ENCODE measurements at places on chromosomes 12 and 14. TPM values are rescaled to one million over a fixed set of nuclear protein-coding genes. Genes with fewer than 3 reads are reported as not detected.

The ACSM4 gene
- not detected for total RNA-seq

The CLEC4E gene
- 3.3 TPM for total RNA-seq

The IL31 gene
- not detected for total RNA-seq

The OLR1 gene
- 2.3 TPM for total RNA-seq

The MANSC4 gene
- total RNA-seq: not detected

The KLRG1 gene
- 165 TPM for total RNA-seq

The RERGL gene
- not detected for total RNA-seq

The MUCL1 gene
- not detected for total RNA-seq

The KCNH3 gene
- total RNA-seq: 1.2 TPM

DNA sequence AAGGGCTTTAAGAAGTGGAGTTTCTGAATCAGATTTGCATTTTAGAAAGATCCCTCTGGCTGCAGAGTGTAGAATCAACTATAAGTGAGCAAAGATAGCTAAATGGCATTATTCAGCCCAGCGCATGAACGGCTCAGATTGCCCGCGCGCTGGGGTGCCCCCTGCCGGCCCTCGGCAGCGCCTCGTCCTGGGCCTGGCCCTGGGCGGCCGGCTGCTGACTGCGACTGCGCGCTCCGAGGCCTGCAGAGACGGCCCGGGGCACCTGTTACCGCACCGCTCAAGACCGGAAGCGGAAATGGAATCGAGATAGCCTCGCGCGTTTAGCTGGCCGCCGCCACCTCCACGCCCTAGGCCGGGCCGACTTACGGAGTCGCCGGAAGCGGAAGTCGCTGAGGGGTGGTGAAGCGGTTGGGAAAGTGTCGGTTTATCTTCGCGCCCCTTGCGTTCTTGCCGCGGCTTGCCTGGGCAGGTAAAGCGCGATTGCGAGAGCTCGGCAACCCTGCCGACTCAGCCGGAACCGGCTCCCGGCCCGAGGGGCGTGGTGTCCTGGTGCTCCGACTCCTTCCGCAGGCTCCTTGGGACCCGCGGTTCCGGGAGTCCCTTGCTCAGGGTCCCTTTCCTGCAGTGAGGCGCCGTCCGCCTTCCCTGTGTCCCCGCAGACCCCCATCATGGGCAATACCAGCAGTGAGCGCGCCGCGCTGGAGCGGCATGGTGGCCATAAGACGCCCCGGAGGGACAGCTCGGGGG, at the start of gene PRKAB1:
Gene PRKAB1, plus strand, starts transcription at position 557 of the 747 bp plus-strand sequence. Its CDS starts 112 bp downstream, at position 669.
- H3K36me3 ChIP-seq: peaks cover 13% of the 10 kb centered on the region
- peaks cover 21% of the 10 kb centered on the region for H3K4me1 ChIP-seq
- H3K4me3 ChIP-seq: peak within 1 kb of the TSS; percentile 96
- peak; percentile 99 for DNase-seq
- no peaks in the 10 kb centered on the region for H3K27me3 ChIP-seq

GRCh38 chr12:55072083-55072482, 52.3 kb downstream of the NEUROD4 start:
- H3K27ac ChIP-seq: no peak overlapping the region
- peaks cover 2% of the 10 kb centered on the region for H3K27me3 ChIP-seq
- peak; percentile 44 for DNase-seq
- no peaks in the 10 kb centered on the region for H3K4me1 ChIP-seq

DNA sequence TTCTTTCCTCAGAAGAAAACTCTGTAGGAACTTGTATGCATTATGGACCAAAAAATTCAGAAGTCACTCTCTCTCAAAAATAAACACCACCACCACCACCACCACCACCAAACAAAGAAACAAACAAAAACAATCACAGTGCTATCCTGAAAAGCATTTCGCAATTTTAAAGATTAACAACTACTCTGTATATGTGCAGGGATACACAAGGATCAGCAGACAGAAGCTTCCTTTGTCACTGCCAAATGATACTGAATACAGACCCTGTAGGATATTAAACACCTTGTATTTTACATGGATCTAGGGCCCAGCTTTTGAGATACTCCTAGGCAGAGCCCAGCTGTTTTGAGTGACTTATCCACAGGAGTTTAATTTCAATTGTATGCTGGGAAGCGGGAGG, 31.7 kb downstream of the ATP2B1 start:
- no peaks in the 10 kb centered on the region for H3K36me3 ChIP-seq
- no peak for DNase-seq
- peaks cover 7% of the 10 kb centered on the region for H3K4me1 ChIP-seq
- H3K27me3 ChIP-seq: no peaks in the 10 kb centered on the region
- H3K4me3 ChIP-seq: no peak overlapping the region
- no peak overlapping the region for H3K27ac ChIP-seq

- no peak overlapping the region for H3K27ac ChIP-seq
- no peaks in the 10 kb centered on the region for H3K4me1 ChIP-seq
- H3K27me3 ChIP-seq: no peaks in the 10 kb centered on the region
- no peaks in the 10 kb centered on the region for H3K36me3 ChIP-seq
- no peak overlapping the region for H3K4me3 ChIP-seq
Observed at GRCh38 chr12:127383281-127383680, 883.7 kb upstream of the TMEM132C start.

- H3K36me3 ChIP-seq: peaks cover 4% of the 10 kb centered on the region
- no peak overlapping the region for H3K4me3 ChIP-seq
Observed at GRCh38 chr12:122082621-122083356, 4.2 kb downstream of the MLXIP start.

- H3K4me3 ChIP-seq: no peak overlapping the region
- no peak overlapping the region for H3K27ac ChIP-seq
- no peaks in the 10 kb centered on the region for H3K27me3 ChIP-seq
- no peaks in the 10 kb centered on the region for H3K36me3 ChIP-seq
- H3K4me1 ChIP-seq: no peaks in the 10 kb centered on the region
Observed at GRCh38 chr12:51202718-51203117, 15.1 kb downstream of the POU6F1 start.

DNA sequence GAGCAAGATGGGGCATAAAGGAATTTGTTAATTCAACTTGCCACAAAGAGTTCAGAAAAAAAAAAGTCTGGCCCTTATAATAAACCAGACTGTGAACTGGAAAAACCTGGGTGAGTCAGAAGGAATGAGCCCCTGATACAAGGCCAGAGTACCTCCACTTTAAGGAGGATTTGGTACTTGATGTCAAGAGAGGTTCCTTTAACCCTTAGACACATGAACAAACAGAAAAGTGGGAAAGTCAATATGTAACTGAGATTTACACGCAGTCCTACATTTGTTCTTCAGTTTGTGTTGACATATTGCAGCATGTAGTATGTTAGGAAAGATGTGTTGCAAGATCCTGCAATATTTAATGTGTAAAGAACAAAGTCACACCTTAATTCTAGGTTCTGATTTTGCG, 14.2 kb upstream of the SLC38A4 start:
- DNase-seq: no peak
- H3K4me1 ChIP-seq: no peaks in the 10 kb centered on the region
- no peak overlapping the region for H3K4me3 ChIP-seq
- H3K36me3 ChIP-seq: no peaks in the 10 kb centered on the region
- H3K27ac ChIP-seq: no peak overlapping the region

- no peaks in the 10 kb centered on the region for H3K4me1 ChIP-seq
- no peak overlapping the region for H3K4me3 ChIP-seq
- H3K27me3 ChIP-seq: no peaks in the 10 kb centered on the region
Observed at GRCh38 chr12:5520831-5521230, 88.9 kb downstream of the NTF3 start.

DNA sequence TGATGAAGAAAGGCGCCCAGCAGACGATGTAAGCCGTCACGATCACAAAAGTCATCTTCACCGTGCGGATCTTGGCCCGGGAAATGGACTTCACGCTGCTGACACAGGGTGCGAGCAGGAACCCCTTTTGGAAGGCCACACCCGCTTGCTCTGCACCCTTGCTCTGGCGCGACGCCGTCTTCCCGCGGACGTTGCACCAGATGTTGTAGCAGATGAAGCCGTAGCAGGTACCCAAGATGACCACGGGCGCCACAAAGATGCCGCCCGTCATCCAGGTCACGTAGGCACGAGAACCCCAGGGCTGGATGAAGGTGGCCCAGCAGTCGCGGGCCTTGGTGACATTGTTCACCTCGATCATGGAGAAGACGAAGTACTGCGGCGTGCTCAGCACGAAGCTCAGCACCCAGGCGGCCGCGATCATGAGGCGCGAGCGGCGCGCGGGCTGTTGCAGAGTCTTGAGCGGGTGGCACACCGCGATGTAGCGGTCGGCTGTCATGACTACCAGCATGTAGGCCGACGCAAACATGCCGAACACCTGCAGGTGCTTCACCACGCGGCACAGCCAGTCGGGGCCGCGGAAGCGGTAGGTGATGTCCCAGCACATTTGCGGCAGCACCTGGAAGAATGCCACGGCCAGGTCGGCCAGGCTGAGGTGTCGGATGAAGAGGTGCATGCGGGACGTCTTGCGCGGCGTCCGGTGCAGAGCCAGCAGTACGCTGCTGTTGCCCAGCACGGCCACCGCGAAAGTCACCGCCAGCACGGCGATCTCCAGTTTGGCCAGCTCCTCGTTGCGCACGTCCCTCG, 890 bp downstream of the AVPR1A start:
- H3K36me3 ChIP-seq: no peaks in the 10 kb centered on the region
- no peak for DNase-seq
- H3K27me3 ChIP-seq: peaks cover 23% of the 10 kb centered on the region
- H3K27ac ChIP-seq: no peak overlapping the region
- H3K4me1 ChIP-seq: peaks cover 11% of the 10 kb centered on the region
- H3K4me3 ChIP-seq: no peak overlapping the region

- no peak overlapping the region for H3K27ac ChIP-seq
- no peak overlapping the region for H3K4me3 ChIP-seq
- no peaks in the 10 kb centered on the region for H3K4me1 ChIP-seq
- H3K27me3 ChIP-seq: no peaks in the 10 kb centered on the region
Observed at GRCh38 chr14:88590173-88590572, 27.3 kb downstream of the ZC3H14 start.

- H3K4me1 ChIP-seq: no peaks in the 10 kb centered on the region
- H3K36me3 ChIP-seq: no peaks in the 10 kb centered on the region
- H3K4me3 ChIP-seq: no peak overlapping the region
- no peak overlapping the region for H3K27ac ChIP-seq
Observed at GRCh38 chr12:16606201-16606849, 363 bp upstream of the LMO3 start.

GRCh38 chr12:43214166-43214565, 337.8 kb downstream of the ADAMTS20 start:
- no peaks in the 10 kb centered on the region for H3K36me3 ChIP-seq
- no peaks in the 10 kb centered on the region for H3K4me1 ChIP-seq
- no peaks in the 10 kb centered on the region for H3K27me3 ChIP-seq
- no peak overlapping the region for H3K4me3 ChIP-seq

- H3K4me1 ChIP-seq: no peaks in the 10 kb centered on the region
- H3K27me3 ChIP-seq: no peaks in the 10 kb centered on the region
- H3K36me3 ChIP-seq: no peaks in the 10 kb centered on the region
- DNase-seq: no peak
Observed at GRCh38 chr12:38528527-38528926, 212.0 kb downstream of the ALG10B start.

GRCh38 chr14:21015312-21015711, 9.5 kb downstream of the NDRG2 start:
- no peaks in the 10 kb centered on the region for H3K4me1 ChIP-seq
- H3K27me3 ChIP-seq: peaks cover 4% of the 10 kb centered on the region
- no peaks in the 10 kb centered on the region for H3K36me3 ChIP-seq
- DNase-seq: no peak
- no peak overlapping the region for H3K27ac ChIP-seq

DNA sequence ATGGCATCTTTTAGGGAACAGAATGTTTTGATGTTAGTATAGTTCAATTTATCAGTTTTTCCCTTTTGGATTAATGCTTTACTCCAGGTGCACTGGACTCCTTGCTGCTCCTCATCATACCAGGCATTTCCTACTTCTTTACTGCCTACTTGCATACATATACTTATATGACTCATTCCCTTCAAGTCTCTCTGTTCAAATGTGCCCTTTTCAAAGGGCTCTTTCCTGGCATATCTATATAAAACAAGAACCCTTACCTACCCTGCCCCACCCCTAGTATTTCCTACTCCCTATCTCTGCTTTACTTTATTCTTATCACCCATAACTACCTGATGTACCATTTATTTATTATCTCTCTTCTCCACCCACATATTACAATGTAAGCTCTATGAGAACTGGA, 90.6 kb downstream of the CAPZA3 start:
- no peak overlapping the region for H3K4me3 ChIP-seq
- no peaks in the 10 kb centered on the region for H3K27me3 ChIP-seq
- H3K4me1 ChIP-seq: no peaks in the 10 kb centered on the region
- H3K27ac ChIP-seq: no peak overlapping the region
- DNase-seq: no peak

DNA sequence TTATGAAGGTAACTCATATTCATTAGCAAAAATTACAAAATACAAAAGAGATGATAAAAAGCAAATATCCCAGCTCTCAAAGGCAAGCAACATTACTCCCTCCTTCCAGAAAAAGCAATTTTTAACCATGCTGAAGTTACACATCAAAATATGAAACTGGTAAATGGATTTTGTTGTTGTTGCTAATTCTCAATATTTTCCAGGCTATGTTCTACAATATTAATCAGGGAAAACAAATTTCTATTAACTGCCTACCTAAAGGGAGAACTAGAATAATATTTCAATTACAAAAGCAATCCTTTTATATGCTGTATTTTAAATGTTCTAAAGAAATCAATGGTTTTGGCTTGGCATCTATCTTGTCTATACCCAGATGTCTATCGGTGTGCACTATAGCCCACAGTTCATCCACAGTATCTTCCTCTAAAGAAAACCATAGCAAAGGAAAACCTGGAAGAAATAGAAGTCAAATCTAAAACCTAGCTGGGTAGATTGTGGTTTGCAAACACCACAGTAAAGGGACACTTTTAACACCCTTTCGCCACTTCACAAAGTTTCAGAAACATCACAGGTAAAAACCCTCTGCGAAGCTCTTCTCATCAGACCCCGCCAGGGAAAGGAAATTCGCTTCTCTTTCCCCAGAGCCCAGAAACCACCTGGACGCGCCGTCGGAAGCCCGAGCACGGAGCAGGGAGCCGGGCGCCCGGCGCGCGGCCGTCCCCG, 32.0 kb downstream of the TC2N start:
- H3K4me3 ChIP-seq: no peak overlapping the region
- peaks cover 12% of the 10 kb centered on the region for H3K4me1 ChIP-seq
- DNase-seq: peak; percentile 68
- H3K27me3 ChIP-seq: no peaks in the 10 kb centered on the region

DNA sequence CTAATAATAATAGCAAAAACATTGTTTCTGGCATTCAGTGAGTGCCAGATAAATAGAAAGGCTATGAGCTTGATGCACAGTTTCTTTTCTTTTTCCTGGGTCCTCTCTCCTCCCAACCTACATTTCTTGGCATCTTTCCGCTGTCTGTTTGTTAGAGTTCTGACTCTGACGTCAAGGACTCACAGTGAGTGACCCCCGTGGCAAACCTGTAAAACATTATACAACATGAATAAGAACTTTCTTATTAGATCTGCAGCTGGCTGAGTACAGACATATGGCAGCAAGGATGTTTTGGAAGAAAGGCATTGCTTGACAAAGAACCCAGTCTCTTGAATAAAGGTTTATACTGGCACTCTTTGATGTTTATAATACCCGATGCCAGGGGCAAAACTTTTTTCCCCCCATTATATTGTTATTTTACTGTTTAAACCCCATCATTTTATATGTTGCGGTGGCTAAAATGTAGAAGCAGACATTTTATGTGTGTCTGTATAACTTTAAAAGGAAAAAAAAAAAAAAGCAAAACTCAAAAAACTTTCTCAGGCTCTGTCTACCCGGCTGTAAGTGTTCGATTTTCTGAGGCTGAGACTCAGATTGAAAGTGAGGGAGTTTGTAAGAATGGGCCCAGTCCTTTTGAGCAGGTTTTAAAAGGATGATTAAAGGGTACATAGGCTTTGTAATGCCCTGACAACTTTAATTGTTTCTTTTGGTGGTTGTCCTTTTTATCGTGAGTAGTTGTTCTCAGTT, 159.3 kb downstream of the PDE3A start:
- no peaks in the 10 kb centered on the region for H3K36me3 ChIP-seq
- H3K27me3 ChIP-seq: no peaks in the 10 kb centered on the region
- H3K4me1 ChIP-seq: no peaks in the 10 kb centered on the region
- no peak overlapping the region for H3K4me3 ChIP-seq
- H3K27ac ChIP-seq: no peak overlapping the region

Data from natural killer cell (primary cell).